ENCODE measurements at places on chromosomes 2 and 18.

DNA sequence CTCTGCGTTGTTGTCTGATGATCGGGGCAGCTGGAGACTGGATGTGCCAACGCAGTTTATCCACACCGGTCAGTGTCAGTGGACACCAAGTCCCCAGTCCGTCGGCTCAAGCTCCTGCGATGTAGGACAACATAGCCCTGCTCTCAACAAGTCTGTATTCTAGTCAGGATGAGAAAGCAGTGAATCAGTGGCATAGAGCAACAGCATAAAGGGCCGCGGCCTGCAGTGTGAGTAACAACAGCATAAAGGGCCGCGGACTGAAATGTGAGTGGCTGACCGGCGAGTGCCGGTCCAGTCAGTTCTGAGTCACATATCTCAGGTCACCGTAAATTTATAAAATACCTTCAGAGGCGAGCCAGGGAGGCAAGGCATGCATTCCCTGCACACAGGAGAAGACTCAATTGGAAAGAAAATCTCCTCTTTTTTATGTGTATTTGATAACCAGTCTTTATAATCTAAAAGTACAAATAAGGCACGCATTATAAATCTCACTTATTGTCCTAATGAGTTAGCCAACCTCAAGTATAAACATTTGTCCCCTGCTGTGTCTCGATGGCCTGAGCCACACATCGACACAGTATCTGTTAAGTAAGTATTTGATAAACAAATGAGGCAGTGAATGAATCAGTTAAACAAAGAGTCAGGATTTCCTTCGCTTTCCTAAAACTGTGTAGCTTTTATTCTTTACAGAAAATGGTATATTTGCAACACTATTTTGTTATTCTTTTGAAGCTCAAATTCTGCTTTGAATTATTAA is 33.8 kb upstream of the NFATC1 start:
- no peak for DNase-seq

GRCh38 chr2:96120091-96120720 is 3.8 kb upstream of the ADRA2B start:
- DNase-seq: no peak

GRCh38 chr2:239935789-239936758 is 89.1 kb downstream of the NDUFA10 start:
- no peak for DNase-seq

- no peak for DNase-seq
Observed at GRCh38 chr2:109447251-109447661, 166.5 kb downstream of the SEPTIN10 start.

DNA sequence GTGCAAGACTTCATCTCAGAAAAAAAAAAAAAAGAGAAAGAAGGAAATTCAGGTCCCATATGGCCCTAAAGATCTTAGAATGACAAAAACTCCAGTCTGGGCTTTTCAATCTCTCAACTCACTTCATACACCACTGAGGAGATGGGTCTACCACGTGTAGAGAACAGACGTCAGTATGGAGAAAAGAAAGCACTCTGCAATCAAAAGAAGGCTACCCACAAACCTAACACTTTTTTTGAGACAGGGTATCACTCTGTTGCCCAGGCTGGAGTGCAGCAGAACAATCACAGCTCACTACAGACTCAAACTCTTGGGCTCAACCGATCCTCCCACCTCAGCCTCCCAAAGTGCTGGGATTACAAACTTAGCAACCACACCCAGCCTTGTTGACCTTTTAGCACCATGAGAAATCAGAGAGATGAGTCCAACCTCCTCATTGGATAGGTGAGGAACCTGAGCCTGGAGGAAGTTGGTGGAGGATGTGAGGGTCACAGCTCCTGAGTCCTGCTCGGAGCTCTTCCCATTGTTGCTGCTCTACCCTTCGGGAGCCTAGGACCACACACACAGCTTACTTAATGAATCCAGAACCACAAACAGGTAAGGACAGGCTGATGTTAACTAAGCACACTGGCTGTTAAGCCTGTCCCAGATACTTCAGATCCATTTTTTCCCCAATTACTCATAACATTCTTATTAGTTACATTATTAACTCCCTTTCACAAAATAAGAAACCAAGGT is 23.7 kb downstream of the TBC1D8 start:
- DNase-seq: no peak

DNA sequence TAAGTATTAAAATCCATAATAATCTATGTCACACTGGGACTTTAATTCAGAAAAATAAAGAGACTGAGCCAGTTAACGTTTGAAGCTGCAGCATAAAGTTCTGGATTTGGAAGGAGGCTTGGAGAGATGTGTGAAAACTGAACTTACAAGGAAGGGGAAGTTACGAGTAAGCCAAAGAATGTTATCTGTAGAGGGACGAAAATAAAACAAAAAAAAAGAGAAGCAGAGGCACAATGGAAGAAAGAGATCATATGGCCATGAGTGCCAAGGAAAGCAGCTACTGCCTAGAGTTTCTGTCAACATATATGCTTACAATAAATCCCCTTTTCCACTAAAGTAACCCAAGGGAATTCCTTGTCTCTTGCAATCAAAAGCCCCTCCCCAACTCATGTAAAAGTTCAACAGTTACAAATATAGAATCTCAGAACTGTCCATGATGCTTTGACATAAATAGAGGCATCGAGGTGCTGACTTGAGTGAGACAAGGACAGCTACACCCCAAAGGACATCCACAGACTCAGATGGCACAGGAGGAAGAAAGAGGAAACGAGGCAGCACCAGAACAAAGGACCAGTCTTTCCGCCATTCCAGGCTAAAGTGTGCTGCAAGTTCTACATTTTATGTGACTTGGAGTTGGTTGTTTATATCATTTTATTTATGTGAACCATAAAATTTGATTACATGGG is 16.1 kb upstream of the ARL5A start:
- DNase-seq: no peak

Measured in memory B cell (primary cell).